Activated naive CD8-positive, alpha-beta T cell treated with anti-CD3 and anti-CD28 coated beads for 36 hours (primary cell): ENCODE measurements at places on chromosomes 12 and 14. TPM values are rescaled to one million over a fixed set of nuclear protein-coding genes. Genes with fewer than 3 reads are reported as not detected.

Gene KRT75
- total RNA-seq = not detected

Gene RNF212B
- not detected for total RNA-seq

GRCh38 chr14:67620217-67620785, 581 bp downstream of the ARG2 start:
- peak; percentile 14 for DNase-seq

- DNase-seq = no peak
Measured at GRCh38 chr12:87152075-87152474, 877.1 kb downstream of the C12orf50 start.

DNA sequence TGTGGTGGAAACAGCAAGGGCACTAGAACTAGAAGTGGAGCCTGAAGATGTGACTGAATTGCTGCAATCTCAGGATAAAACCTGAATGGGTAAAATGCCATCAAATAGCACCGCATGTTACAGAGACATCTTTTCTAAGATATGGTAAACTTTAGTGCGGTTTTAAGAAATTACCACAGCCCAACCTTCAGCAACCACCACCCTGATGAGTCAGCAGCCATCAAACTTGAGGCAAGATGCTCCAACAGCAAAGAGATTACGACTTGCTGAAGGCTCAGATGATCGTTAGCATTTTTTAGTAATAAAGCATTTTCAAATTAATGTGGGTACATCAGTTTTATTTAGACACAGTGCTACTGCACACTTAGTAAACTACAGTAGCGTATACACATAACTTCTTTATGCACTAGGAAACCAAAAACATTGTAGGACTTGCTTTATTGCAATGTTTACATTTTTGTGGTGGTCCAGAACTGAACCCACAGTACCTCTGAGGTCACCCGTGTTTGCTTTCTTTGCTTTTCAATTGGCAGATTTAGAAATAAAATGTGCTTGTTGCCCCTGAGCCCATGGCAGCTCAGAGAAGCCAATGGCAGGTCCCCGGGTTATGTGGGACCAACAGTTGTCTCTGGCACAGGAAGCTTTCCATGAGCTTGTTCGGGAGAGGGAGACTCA, 15.9 kb downstream of the GOLGA3 start:
- peak; percentile 22 for DNase-seq

- no peak for DNase-seq
Measured at GRCh38 chr14:37599507-37600368, 4.3 kb downstream of the TTC6 start.

- no peak for DNase-seq
Measured at GRCh38 chr12:91460469-91460868, 277.9 kb upstream of the DCN start.

DNA sequence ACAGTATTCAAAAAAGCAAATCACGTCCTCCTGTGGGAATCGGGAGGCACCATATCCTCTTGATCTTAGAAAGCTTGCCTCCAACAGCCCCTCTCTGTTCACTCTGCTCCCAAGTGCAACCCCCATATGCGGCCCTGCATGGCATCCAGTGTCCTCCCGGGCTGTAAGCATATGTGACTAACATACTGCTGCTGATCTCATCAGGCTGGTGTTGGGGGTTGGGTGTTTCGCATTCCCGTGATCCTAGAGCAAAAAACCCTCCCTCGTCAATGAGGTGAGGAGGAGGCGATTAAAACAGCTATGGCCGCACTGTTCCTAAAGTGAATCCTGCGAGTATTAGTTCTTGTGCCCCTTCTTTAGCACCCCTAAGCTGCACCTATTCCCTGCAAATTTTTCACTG, 28.1 kb upstream of the PPM1A start:
- DNase-seq = no peak

DNA sequence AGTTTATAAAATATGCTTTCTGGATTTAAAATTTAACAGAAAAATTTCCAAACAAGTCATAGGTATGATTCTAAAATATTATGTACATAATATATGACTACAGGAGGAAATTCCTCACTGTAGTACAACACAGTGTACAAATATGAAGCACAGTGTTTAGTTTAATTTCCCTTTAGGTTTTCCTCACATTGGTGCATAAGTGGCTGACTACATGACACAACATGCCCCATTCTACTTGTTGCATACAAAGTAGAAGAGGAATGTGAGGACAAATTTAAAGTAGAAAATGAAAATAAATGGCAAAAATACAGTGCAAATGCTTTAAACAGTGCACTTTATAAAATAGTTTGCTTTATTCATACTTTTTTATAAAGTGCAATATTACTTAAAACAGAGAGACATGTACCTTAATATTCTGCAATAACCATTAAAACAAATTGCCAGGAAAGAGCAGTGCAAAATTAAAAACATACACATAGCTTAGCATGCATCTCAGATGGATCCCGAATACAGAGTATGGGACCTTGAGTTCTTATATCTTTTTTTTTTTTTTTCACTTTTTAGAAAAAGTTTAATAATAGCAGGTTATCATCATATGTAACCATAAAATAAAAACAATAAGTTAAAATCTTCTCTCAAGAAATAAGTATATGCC, 54.8 kb upstream of the TTC7B start:
- no peak for DNase-seq

DNA sequence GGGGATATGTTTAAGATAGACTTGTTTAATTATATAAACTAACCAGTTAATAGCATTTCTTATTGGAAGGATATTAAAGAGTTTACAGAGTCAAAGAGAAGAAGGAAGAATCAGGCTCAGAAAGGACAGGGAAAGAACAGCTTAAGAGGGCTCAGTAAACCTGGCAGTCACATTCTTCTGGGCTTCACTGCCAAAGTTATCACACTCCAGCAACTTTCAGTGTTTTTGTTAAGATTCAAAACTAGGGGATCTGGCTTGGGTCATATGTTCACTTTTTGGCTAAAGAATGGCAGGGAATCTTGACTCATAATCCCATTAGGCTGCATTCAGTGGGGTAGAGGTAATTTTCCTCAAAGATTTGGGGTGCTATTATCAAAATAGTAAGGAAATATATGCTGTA, 312.3 kb downstream of the RAD51B start:
- DNase-seq = no peak
